Mesothelial cell of epicardium (in vitro differentiated cells): ENCODE measurements at places on chromosomes 6 and 20.

DNA sequence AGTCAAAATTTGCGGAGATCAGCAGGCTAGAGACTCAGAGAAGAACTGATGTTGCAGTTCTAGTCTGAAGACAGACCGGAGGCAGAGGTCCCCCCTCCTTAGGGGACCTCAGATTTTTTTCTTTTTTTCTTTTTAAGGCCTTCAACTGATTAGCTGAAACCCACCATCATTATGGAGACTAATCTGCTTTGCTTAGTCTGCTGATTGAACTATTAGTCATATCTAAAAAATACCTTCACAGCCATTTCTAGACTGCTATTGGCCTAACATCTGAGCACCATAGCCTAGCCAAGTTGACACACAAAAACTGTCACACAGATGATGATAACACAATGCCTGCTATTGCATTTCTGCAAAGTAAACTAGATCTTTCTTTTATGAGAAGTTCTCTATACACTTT, 141.1 kb upstream of the TNFAIP3 start:
- DNase-seq = no peak

- no peak for DNase-seq
These were observed 158.2 kb downstream of the QRSL1 start for GRCh38 chr6:106787327-106788196.

- no peak for DNase-seq
These were observed 31.2 kb upstream of the KCNK5 start for GRCh38 chr6:39260456-39260855.

- DNase-seq = no peak
These were observed 19.4 kb upstream of the KCNB1 start for GRCh38 chr20:49501917-49502316.

- DNase-seq = no peak
These were observed 11.7 kb downstream of the SYNDIG1 start for GRCh38 chr20:24481173-24481572.

GRCh38 chr20:44188752-44189151, 1.8 kb upstream of the JPH2 start:
- no peak for DNase-seq

GRCh38 chr6:169827290-169827717, 75.9 kb downstream of the ERMARD start:
- no peak for DNase-seq

- no peak for DNase-seq
These were observed 90.4 kb downstream of the FARS2 start for GRCh38 chr6:5351552-5352210.

- DNase-seq = no peak
These were observed 125.2 kb downstream of the CEBPB start for GRCh38 chr20:50315586-50316551.

DNA sequence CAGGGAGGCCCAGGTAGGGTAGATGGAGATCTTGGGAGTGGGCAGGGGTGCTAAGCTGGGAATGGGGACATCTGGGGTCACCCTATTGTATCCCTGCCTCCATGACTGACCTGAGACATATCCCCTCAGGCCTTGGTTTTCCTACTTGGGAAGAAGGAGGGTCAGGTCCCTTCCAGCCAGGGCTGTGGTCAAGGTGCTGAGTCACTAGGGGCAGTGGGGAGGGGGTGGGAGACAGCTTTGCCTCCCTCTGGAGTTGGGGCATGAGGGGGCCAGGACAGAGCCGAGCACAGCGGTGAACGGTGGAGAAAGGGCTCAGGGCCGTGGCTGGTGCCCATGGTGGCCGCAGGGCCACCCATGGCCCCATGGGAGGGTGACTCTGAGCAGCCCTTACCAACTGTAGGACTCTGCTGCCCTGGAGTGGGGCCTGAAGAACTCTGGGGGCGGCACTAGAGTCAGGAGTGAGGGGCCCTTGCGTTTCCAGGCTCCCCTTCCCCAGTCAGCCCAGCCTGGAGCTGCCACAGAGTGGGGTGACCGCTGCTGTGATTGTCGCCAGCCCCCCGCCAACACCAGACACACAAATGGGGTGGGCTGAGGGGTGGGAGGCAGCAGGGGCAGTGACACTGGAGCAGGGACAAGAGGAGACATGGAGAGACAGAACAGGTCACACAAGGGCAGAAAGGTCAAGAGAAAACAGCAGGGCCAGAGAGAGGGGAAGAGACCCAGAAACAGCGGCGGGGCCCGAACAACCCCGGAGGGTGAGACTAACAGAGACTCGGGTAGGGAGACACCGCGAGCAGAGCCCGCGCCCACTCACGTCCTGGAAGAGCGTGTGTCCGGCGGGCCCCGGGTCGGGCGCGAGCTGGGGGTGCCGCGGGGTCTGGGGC, 576 bp downstream of the NECAB3 start:
- no peak for DNase-seq

GRCh38 chr6:143123081-143123480, 62.4 kb downstream of the AIG1 start:
- DNase-seq = no peak

DNA sequence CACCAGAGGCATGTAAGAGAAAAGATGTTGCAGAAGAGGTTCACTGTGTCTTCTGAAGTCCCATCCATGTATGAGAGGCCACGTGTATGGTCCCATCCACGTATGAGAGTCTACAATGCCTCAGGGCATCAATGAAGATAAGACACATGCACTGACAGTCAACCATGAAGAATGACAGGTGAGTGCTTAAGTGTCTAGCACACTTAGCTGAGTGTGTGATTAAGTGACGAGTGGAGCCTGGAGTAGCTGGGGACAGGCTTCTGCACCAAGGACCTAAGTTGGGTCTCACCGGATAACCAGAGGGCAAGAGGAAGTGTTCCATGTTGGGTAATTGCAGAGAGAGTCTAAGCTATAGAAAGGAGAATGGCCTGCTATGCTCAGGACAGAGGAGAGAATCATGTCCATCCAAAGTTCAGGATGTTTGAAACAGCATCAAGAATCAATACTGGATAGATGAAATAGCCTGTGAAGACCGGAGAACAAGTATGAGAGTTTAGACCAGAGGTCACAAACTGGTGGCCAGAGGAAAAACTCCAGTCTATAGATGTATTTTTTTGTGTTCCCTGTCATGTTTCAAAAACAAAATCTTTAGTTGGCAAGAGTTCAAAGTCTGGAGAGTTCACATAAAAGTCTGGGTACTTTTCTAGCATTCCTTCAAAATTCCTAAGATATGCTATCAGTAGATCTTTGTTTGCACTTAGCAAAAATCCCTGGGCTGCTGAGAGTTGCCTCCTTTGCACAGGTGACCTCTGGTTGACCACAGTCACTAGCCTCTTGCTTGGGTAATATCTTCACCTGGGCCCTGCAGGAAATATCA, 165.8 kb downstream of the KIF16B start:
- no peak for DNase-seq

DNA sequence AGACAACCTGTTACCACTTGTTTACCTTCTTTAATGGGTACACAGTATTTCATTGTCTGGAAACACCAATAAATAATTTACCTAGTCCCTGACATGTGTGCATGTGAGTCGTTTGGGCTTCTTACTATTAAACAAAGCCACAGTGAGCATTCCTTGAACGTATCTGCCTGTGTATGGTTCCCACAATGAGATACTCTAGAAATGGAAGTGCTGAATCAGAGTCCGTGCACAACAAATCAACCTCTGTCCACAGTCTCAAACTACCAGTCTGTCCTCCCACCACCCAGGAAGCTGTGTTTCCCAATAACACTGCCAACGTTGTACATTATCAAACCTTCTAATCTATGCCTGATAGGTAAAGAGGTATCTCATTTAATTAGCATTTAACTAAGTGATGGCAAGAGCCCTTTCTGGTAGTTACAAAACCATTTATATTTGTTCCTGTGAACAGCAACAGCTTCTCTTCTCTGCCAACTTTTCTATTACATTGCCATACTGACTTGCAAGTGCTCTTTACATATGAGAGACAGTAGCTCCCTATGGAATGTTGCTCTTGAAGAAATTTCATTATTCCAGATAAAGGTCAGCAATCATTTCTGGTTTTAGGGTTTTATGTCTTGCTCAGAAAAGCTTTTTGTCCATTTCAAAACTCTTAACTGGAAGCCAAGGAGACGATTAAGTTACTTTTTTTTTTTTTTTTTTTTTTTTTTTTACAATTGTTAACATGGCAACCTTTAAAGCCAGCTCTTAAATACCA, 14.7 kb downstream of the JAG1 start:
- no peak for DNase-seq

DNA sequence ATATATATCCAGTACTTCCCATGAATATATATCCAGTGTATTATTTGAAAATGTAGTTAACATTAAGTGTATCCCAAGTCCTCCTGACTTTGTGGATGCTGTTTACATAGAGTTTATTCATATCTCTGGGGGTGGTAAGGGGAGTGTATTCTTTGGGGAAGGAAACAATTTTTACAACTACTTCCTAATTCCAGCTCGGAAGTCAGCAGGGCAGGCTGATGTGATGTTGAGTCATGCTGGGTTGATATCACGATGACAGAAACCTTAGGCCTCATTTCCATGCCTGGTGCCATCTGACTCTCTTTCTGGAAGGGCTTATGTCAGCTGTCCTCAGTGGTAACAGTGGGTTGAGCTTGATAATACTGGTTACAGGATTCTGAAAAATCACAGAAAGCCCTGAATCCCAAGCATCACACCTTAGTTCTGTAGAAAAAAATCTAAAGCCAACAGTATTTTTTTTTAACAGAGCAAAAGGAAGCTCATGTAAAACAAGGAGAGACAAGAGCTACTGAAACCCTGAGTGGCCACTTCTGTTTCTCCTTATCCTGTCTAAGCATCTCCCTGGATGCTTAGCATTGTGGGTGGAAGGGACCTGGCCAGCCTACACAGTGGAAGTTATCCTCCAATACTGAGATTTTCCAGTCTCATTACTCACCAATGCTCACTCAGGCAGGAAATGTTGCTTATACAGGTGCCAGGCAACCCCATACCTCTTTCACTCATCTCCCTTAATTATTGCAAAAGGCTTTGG, 75.2 kb upstream of the IYD start:
- no peak for DNase-seq
